ENCODE measurements at places on chromosomes 5 and 9.

GRCh38 chr9:19924080-19924479, 135.2 kb upstream of the SLC24A2 start:
- peak; percentile 28 for DNase-seq

DNA sequence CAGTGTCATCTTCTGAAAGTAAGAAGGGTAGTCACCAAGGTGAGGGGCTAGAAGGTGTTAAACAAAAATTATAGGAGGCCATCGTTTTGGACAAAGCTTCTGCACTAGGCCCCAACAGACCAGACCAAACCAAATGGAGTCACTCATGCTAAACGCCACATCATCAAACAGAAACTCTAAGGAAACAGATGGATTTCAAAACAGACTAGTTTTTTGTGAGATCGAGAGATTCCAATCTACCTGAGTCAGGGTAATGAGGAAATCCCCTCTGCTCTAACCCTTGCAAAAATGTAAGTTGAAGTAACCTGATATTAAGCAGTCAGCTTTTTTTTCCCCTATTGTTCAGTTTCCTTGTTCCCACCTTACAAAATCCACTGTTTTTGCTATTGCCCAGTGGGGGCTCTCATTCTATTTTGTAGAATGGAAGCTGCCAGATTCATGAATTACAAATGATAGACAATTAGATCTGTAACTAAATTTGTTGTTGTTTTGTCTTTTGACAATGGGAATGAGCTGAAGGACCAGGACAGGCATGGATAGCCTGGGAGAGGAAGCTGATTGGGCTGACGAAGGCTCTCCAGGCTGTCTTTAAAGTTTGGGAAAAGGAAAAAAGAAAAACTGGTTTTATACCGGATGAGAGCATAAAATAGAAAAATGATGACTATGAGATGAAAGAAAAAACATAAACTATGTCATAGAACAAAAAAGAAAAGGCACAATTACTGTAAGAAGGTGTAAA, 94.7 kb upstream of the ADAMTSL1 start:
- DNase-seq = peak; percentile 98

- no peak for DNase-seq
Measured at GRCh38 chr5:124718380-124718789, 28.1 kb downstream of the ZNF608 start.

GRCh38 chr5:21681911-21682310, 1171.2 kb downstream of the CDH12 start:
- peak; percentile 6 for DNase-seq

DNA sequence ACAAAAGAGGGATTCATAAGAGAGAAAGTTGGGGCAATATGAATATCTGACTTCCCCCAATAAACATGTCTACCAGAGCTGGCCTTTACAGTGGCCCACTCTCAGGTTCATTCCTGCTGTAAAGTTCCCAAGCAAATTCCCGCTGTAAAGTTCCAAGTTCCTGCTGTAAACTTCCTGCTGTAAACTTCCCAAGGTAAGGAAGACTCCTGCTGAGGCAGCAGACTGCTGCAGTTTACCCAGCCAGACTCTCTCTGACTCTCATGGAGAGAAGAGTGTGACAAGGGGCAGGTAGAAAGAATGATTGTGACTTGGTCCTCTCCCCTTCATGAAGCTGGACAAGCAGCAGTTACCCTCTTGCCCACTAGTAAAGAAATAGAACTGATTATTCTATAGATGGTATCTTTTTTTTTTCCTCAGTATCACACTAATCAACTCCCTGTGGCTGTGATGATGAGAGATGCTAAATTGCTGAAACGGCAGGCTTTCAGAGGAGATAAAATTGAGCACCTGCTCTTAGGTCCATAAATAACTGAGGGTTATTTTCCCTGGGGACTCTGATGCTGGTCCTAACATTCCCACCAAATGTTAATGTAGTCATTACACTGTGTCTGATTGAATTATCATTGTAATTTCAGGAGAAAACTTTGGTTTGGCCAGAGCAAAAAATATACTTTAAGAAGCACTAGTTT, 220.4 kb downstream of the PARP8 start:
- no peak for DNase-seq

DNA sequence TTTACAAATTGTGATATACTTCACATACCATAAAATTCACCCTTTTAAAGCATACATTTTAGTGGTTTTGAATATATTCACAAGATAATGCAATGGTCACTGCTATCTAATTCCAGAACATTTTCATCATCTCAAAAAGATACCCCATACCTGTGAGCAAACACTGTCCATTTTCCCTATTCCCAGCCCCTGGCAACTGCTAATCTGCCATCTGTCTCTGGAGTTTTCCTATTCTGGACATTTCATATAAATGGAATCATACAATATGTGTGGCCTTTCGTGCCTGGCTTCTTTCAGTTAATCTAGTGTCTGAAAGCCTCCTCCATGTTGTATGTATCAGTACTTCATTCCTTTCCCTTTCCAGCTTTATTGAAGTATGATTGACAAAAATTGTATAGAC, 14.7 kb downstream of the SNX30 start:
- no peak for DNase-seq

DNA sequence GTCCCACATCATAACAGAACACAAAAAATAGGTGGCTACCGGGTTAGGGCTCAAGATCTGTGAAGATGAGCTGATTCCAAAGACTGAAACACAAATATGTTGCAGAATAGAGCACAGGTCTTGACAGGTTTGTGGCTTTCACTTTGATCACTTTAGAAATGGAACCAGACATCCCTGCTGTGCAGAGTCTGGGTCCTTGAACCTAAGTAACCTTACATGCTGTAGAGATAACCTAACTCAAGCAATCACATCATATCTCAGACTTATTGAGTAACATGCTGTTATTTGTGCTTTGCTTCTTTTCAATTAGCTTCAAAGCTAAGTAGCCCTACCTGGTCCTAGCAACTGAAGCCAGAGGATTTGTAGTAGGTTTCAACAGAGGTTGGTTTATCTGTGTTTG, 24.3 kb downstream of the FBXW2 start:
- no peak for DNase-seq

DNA sequence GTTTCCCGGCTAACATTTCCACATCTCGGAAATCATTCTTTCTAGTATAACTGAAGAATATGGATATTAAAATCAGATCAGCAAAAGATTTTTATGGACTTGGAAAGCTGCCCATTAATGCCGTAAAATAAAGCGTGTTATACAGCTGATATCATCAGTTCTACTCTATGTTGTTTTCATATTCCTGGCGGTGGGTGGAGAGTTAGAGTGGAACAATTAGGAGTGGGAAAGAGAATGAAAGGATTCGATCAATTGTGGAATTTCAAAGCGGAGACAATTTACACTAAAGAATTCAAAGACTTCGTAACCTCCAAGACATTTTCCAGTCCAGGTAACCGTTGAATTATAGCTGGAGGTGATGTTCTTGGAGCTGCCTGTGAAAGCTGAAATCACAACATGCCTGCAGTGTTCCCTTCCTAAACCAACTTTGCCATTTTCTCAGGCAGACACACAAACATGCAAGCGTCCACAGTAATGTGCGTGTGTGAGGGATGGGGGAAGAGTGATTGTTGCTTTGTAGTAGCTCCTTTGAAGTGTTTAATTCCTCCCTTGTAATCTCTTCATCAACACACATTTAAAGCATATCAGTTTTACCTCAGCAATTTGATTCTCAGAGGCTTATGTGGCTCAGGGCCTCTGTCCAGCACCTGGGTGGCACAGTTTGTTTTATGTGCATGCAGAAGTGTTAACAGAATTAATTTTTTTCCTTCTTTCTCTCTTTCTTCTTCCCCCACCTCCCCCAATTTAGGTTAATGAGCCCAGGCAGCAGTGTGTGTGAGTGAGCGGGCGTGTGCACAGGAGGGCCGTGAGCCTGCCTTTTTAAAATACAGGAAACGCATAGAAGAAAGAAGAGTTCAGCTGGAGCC, 544.1 kb downstream of the RAB3C start:
- peak; percentile 70 for DNase-seq

DNA sequence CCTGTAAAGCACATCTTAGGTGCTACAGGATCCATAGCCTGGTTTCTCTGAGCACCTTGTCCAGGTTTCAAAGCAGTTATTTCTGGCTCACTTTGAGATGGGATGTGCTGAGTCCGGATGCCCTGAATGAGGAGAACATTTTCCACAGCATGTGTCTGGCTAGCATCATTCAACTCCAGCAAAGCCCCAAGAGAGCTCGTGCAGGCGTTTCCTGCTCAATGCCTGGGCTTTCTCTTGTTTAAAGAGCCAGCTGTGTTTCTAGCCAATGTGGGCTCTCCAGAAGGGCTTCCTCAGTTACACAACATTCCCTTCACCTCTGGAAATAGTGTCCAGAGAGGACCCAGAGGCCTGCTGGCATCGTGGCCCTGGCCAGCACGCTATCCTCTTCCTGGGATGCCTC, 411.7 kb downstream of the DMAC1 start:
- no peak for DNase-seq

DNA sequence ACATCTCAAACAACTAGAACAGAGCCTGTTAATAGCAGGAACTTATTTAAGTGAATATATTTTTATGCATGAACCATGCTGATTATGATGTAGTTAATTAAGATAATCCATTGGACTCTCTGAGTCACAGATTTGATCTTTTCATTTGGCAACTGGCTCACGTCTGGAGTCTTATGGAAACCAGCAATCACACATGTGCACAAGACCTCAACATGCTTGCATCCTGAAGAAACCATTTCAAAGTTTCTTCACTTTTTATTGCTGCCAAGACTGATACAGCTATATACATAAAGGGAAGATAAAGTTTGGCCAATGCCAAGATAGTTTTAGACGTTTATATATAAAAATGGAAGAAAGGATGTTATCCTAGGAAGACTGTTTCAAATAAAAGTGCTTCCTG, 13.3 kb upstream of the C9 start:
- no peak for DNase-seq

Data from iris pigment epithelial cell (primary cell).